ENCODE measurements at places on chromosomes 3 and 15. TPM values are rescaled to one million over a fixed set of nuclear protein-coding genes. Genes with fewer than 3 reads are reported as not detected.

Gene C2CD4B
- 2.4 TPM for polyA plus RNA-seq

GRCh38 chr3:17301271-17301670 is 416.5 kb downstream of the PLCL2 start:
- H3K4me3 ChIP-seq: no peak overlapping the region
- no peak for DNase-seq
- H3K36me3 ChIP-seq: peaks cover 5% of the 10 kb centered on the region
- H3K4me1 ChIP-seq: no peaks in the 10 kb centered on the region
- no peak overlapping the region for H3K27ac ChIP-seq
- no peaks in the 10 kb centered on the region for H3K27me3 ChIP-seq

DNA sequence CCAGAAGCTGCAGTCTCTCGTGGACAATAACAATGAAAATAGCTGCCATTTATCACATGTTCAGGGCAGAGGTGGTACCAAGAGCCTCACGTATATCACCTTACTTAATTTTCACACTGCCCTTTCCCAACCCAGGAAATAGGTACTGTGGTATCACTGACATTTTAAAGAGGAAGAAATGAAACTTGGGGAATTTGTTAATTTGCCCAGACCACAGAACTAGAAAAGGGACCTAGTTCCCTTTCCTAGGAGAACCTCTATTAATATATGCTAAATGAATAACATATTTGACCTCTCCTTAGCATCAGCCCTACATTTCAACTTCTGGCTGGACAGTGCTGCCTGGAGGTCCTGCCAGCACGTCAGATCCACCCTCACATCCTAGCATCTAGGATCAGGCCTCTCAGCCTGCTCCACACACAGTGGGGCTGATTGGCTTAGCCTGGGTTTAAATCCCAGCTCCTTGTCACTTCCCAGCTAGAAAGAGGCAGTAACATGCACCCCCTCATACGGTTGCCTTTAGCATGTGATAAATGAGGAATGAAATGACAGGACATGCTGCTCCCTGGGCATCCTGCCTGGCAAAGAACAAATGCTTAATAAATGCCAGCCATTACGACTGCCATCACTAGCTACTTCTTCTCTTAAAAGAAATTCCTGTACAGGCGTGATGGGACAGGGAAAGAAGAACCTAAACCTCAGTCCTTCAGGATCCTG is 95.1 kb upstream of the TNFAIP8L3 start:
- peaks cover 9% of the 10 kb centered on the region for H3K27me3 ChIP-seq
- no peak overlapping the region for H3K4me3 ChIP-seq
- no peaks in the 10 kb centered on the region for H3K36me3 ChIP-seq
- DNase-seq: no peak
- H3K27ac ChIP-seq: no peak overlapping the region

- no peak overlapping the region for H3K4me3 ChIP-seq
- DNase-seq: no peak
- no peak overlapping the region for H3K27ac ChIP-seq
- H3K36me3 ChIP-seq: peaks cover 57% of the 10 kb centered on the region
- H3K27me3 ChIP-seq: no peaks in the 10 kb centered on the region
Measured at GRCh38 chr3:58170376-58170775, 40.4 kb downstream of the DNASE1L3 start.

All from large intestine (tissue), 12 donors.